ENCODE measurements at places on chromosomes 16 and 17. TPM values are rescaled to one million over a fixed set of nuclear protein-coding genes. Genes with fewer than 3 reads are reported as not detected.

The POLR2C gene
- 110 TPM for total RNA-seq

The CAMKK1 gene
- 4.7 TPM for total RNA-seq

The KCNJ18 gene
- total RNA-seq = not detected

The TERB1 gene
- not detected for total RNA-seq

The PRSS33 gene
- total RNA-seq = not detected

The ERN2 gene
- 3.2 TPM for total RNA-seq

The NEUROD2 gene
- total RNA-seq = not detected

The ESRP2 gene
- 2.0 TPM for total RNA-seq

The TNK1 gene
- total RNA-seq = 3.7 TPM

DNA sequence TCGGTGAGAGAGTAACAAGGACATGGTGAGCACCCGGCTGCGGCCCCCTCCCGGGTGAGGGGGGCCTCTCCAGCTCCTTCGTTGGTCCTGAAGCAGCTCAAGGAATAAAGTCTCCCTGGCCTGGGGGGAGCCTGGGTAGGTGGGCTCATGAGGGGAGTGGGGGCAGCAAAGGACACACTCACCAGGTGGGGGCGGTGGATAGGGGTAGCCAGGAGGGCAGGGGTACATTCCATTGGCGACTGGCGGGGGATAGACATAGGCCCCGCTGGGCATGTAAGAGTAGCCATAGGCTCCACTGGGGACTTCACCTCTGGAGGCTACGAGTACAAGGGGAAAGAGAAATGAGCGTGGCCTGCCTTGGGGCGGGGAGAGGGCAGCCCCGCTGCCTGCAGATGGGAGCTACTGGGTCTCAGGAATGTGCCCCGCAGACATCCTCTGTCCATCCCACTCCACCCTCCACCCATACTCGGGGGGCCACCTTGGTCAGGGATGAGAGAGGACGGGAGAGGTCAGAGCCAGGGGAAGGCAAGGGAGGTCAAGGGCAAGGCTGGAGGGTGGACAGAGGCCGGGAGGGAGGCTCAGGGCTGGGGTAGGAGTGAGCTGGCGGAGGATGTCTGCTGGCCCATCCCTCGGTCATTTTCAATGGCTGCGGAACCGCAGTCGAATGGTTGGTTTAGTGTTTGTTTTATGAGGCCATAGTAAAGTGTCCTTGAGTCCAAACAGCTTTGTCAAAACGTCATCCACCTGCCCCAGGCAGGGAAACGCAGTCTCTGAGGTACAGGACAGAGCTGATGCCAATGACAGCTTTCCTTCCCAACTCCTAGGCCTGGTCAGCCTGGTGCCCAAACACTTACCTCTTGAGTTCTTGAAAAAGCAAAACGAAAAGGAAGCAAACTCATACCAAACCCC, 3.7 kb upstream of the UNC13D start:
- no peak for DNase-seq

DNA sequence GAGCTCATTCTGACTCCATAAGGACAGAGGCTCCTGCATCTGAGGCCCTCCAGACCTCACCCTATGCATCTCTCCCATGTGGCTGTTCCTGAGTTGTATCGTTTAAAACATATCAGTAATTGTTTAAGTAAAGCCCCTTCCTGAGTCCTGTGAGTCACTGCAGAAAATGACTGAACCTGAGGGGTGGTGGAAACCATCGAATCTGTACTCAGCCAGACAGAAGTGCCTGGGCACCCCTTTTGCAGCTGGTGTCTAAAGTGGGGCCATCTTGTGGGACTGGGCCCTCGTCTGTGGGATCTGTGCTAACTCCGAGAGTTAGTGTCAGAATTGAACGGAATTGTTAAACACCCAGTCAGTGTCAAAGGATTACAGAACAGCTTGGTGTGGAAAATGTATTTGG, 25.4 kb downstream of the CMTM3 start:
- no peak for DNase-seq

- no peak for DNase-seq
Observed at GRCh38 chr16:88005968-88006367, 54.7 kb downstream of the BANP start.

DNA sequence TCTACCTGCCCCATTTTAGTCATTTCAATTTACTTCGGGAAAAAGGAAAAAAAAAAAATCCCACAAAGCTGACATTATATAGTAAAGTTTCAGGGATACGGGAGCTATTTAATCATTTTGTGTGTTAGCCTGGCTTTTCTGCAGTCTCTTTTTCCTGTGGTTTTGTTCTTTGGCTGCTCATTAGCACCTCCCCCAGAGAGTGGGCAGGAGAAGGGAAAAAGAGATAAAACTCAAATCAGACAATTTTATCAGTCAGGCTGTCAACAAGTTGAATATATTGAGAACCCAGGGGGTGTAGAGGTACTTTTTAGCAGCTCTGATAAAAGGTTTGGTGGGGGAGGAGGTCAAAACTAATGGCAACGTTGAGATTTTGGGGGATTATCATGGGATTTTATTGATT, 559.0 kb upstream of the PSMD7 start:
- DNase-seq = no peak

DNA sequence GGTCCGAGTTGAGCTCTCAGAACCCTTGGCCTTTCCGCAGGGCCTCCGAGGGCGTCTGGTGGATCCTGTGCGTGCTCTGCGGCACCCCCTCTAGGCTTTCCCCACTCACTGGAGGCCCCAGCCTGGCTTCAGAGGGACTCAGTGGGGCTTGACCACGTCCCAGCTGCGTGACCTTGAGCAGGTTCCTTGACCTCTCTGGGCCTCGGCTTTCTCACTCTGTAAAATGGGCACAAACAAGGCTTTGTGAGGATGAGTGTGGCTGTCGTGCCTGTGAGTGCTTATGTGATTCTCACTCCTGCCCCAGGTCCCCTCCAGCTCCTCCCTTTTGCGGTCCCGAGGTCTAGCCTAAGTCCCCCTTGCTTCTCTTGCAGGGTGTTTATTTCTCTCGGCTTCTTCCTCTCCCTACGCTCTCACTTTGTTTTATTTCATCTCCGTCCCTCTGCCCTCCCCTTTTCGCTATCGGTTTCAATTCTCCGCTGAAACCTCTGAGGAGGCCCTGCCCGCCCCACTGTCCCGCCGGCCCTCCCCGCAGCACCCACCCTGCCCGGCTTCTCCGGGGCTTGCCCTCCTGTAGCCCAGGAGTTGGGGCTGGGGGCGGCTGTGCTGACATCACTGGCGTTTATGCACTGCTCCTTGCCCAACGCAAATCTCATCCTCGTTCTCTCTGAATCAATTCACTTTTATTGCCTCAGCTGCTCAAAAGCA, 82.3 kb upstream of the CBX4 start:
- DNase-seq = no peak

GRCh38 chr16:74035816-74036215, 260.8 kb upstream of the PSMD7 start:
- DNase-seq = no peak

DNA sequence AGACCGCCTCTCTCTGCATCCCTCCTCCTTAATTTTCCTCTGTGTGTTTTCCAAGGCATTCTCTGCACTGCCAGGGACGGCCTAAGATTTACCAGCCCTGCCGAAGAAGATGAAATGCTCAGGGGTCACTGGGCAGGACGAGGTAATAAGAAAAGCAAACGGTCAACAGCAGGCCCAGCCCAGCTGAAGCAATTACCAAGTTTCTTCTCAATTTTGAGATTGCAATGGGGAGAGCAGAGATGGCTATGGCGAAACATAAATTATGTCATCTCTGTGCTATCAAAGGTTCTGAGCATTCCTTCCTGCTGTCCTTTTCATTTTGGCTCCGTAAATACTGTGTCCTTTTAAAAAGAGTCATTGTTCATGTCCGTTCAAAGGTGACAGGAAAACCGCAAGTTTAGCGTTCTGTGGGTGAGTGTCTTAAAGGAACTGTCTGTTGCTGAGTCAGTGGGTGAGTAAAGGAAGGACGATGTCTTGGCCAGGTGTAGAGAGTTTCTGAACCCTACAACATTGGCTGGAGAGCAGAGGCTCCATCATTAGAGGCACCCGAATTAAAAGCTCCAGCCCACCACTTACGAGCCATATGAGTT, 753.9 kb upstream of the EEF2KMT start:
- DNase-seq = no peak

- DNase-seq = no peak
Observed at GRCh38 chr17:68384471-68384870, 72.8 kb downstream of the WIPI1 start.

DNA sequence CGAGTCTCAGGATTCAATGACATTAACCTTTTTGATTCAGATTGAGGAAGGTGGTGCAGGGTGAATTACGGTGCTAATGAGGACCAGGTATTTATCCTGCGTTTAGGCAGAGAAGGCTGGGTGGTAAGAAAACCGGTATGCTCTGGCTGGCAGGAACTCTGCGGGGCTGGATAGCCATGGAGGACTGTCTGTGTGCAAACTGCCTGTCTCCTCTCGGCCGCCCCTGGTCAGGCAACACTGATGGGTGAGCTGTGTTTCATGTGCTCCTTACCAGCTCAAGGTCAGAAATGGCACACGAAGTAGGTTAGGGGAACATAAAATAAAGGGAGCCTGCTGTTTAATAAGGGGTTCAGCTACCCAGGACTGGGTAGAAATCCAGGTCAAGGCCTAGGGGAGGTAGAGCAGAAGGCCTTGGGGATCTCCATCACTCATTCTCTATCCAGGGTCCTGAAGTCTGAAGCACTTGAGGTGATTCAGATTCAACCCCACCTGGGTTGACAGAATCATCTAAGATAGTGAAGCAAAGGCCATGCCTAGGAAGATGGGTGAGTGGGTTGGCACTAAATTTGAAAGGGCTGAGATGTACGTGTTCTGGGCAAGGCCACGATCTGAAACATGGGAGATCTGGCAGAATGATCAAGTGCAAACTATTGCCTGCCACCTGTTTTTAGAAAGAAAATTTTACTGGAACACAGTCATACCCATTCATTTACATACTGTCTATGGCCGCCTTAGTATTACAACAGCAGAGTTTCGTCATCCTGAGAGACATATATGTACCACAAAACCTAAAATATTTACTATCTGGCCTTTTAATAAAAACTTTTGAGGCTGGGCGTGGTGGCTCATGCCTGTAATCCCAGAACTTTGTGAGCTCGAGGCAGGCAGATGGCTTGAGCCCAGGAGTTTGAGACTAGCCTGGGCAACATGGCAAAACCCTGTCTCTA, 292.5 kb downstream of the XYLT1 start:
- DNase-seq = no peak

GRCh38 chr16:73853968-73854367, 442.6 kb upstream of the PSMD7 start:
- DNase-seq = no peak

DNA sequence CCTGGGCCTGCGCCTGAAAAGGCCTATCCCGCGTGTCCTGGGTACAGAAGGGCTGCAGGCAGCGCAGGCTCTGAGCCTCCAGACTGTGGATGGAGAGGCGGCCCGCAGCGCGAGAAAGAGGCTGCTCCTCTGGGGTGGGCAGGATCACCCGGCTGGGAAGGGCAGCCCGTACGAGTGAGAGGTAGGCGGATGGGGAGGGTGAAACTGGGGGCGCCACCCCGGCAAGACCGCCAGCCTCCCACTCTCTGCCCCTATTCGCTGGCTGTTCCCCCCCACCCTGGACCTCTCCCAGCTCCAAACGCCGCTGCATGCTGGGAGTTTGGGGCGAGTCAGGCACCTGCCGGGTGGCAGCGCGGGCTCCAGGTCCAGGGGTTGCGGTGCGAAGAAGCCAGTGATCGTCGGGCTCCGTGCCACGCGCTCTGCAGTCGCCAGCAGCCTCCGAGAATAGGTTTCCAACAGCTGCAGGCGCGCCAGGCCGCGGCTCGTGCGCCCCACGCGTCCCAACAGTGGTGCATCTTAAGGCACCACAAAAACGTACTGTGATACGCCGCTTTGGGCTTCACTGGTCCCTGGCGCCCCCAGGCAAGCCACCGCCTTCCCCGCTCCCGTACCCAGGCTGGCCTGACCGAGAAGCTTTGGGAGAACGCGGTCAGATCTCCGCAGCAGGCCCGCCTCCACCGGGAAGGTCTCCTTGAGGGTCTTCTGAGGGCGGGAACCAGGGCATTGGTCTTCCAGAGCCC, 1.1 kb downstream of the NOXO1 start:
- no peak for DNase-seq

DNA sequence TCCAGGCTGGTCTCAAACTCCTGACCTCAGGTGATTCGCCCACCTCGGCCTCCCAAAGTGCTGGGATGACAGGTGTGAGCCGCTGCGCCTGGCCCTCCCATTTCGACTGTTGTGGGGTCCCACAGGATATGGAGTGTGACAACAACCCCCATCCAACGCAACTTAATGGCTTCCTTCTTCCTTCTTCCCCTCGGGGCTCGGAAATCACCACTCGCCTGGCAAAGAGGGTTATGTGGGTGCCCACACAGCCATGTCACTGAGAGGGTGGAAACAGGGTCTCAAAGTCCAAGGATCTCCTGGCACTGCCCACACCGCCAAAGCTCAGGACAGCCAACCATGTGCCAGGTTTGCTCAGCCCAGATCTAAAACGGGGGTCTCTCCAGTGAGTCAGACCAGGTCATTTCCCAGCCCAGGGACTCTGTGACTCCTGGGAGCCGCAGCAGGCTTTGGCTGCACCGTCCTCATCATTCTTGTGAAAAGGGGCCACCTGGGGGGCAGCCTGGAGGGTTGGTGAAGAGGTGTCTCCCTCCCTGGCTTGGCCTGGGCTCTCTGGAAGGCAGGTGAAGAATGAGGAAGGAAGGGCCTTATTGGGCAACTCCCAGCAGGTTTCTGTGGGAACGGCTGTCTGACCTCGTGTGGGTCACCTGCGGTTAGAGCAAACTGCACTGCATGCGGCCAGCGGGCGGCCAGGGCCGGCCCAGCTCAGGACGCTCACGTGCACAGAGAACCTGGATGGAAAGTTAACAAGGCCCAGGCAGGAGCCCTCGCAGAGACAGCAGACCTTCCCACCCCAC, 25.3 kb upstream of the LITAF start:
- no peak for DNase-seq

GRCh38 chr16:77675464-77676324, 46.6 kb upstream of the NUDT7 start:
- peak; percentile 47 for DNase-seq

DNA sequence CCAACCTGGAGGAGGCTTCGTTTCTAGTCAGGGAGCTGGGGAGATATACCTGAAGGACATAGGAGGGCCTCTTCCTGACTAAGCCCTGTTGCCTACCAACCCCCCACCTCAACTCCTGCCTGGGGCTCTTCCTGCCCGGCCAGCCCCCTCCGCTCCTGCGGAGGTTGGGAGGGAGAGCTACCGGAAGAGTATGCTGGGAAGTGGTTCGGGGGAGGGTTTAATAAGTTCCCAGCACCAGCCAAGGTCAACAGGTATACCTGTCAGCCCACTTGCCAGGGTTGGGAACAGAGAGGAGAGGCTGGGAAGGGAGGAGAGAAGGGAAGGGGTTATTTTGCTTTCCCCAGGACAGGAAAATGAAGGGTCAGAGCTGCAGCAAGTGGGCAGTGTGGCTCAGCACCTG, 4.7 kb downstream of the PPP1R1B start:
- DNase-seq = no peak

GRCh38 chr16:10581507-10581906, 1.1 kb upstream of the EMP2 start:
- DNase-seq = no peak

- no peak for DNase-seq
Observed at GRCh38 chr16:89316701-89317100, 99.2 kb downstream of the ZNF778 start.

- DNase-seq = no peak
Observed at GRCh38 chr16:79687249-79688130, 87.0 kb upstream of the MAF start.

Data from thoracic aorta (tissue), 2 donors.